ENCODE measurements at places on chromosomes 2 and 18.

DNA sequence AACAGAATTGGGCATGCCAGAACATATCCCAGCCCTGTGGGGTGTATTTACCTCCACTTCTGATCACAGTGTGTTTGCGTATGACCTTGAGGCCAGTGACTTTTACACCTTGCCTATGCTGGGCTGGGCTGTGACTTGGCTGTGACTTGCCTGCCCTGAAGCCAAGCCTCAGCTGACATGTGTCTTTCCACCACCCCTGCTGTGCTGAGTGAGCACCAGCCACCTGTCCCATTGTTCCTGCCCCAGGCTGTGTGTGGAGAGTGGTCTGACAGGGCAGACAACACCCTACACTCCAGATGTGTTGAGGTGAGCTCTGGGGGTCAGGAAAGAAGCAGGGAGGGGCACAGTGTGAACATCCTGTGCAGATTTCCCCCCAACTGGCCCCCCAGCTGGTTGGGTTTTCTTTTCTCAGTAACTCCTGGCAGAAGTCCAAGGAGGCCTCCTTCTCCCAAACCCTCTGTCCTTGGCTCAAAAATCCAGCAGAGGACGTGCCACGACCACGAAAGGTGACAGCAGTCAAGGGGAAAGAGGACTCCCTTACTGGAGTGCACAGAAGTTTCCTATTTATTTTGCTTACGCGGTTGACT, 5.1 kb upstream of the STEAP3 start:
- DNase-seq, result peak; percentile 40

DNA sequence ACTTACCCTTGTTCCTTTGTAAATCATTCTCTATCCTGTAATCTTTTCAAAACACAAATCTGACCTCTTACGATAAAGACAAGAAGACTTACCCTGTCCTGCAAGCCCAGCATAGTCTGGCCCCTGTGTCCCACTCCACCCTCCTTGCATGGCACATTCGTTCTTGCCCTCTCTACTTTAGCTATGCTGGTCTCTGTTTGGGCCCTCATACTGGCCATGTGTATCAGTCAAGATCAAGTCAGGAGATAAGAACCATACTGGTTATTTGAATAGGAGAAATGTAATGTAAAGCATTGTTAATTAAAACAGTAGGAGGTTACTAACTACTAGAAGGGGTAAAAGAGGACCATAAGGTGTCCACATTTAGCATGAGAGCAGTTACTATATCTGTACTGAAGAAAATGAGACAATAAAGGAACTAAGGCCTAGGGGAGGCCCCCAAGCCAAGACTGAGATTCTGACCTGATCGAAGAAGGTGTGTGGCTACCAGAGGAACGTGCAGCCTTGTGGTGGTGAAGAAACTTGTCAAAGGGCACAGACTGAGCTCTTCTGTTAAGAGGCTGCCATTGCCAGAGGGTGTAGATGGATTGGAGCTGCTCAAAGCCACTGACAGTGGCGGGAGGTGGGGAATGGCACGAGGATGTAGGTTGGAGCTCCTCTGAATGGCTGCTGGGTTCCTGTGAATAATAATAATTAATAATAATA, 80.8 kb downstream of the KCTD18 start:
- DNase-seq, result no peak

DNA sequence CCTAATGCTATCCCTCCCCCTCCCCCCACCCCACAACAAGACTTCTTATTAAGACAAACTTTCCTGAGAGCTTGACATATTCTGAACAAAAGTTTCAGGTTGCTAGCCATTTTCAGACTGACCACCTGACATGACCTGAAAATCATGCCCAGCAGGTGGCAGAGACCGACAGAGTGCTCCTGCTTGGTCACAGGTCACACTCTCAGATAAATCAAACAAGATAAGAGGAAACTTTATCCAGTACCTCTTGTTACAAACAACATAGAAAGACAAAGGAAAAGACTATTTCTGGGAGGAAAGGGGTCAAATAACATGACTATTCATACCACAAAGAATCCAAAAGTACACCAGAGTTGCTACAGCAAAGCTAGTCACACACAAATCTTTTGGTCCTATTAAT, 107.4 kb downstream of the TMEM200C start:
- no peak for DNase-seq

GRCh38 chr2:240556553-240557100, 1.2 kb downstream of the ANKMY1 start:
- DNase-seq, result peak; percentile 62

DNA sequence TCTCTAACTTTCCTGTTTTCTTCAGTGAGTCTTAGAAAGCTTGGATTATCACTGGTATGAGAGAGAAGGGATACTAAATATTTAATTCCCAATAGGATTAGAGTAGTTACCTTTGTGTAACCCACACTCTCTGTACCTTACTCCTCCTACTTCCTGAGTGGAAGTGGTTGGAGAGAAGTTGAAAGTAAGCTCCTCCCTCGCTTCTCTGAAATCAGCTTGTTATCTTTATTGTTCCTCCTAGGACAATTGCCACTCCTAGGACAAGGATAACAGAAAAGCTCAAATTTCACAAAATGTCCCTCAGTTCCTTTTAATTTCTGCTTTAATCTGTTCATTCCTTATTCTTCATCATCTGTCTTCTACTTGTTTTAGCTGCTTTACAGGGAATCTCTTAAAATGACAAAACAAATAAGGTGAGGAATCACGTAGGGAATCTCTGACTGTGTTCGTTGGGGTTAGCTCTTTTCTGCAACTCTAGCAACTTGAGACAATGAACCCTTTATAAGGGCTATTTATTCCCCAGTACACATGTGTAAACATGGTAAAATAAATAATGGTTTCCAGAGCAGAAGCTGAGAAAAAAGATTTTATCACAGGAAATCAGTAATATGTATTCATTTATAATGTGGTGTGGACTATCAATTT, 8.6 kb downstream of the ITPRID2 start:
- DNase-seq, result no peak

DNA sequence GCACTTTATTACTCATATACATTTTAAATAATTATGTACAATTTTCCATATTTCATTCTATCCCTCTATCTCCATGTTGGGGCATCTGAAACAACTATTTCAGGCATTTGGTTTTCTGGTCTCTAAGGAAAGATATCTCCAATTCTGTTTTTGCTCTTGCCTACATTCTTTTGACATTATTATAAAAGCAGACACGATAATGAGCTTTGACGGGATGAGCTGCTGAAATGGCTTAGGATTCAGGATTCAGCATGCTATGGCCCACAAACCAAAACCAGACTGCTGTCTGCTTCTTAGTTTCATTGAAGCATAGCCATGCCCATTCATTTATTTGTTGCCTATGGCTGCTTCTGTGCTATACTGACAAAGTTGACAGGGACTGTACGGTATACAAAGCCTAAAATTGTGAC, 42.7 kb upstream of the GLS start:
- DNase-seq, result no peak

DNA sequence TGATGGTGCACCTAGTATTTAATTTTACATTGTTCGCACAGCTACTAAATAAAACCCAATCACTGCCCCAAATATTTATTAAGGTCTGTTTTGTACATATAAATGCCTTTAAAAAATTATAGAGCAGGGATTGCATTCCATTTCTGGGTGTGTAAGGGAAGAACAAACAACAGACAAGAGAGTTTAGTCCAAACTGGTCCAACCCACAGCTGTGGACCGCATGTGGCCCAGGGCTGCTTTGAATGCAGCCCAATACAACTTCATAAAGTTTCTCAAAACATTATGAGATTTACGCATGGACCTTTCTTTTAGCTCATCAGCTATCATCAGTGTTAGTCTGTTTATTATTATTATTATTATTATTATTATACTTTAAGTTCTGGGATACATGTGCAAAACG, 114.8 kb upstream of the LRATD1 start:
- no peak for DNase-seq

GRCh38 chr2:203893401-203893800, 25.8 kb downstream of the CTLA4 start:
- DNase-seq, result no peak

DNA sequence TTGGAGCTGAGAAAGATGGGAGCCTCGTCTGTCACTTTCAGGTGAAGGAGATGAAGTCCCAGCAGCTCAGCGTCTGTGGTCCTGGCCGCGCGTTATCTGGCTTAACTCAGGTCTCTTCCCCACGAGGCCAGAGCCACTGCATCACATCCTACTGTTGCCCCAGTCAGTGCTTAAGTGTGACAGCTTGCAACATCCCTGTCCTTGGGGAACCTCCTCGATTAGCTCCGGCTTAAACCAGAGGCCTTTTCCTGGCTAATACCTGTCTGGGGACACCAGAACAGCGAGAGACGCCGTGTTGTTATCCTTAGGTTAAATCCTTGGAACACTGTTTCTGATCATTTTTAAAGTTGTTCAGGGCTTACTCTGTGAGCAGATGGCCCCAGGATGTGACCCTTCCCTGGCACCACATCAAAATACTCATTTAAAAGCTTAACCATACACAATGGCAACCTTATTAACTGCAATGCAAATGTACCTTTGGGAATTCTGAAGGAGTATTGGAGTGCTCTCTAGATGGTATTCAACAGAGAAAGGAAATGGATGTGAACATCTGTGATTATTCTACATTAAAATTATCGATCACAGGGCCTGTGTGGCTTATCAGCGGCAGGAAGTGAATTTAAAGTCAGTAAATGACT, 61.2 kb upstream of the SPP2 start:
- DNase-seq, result no peak

DNA sequence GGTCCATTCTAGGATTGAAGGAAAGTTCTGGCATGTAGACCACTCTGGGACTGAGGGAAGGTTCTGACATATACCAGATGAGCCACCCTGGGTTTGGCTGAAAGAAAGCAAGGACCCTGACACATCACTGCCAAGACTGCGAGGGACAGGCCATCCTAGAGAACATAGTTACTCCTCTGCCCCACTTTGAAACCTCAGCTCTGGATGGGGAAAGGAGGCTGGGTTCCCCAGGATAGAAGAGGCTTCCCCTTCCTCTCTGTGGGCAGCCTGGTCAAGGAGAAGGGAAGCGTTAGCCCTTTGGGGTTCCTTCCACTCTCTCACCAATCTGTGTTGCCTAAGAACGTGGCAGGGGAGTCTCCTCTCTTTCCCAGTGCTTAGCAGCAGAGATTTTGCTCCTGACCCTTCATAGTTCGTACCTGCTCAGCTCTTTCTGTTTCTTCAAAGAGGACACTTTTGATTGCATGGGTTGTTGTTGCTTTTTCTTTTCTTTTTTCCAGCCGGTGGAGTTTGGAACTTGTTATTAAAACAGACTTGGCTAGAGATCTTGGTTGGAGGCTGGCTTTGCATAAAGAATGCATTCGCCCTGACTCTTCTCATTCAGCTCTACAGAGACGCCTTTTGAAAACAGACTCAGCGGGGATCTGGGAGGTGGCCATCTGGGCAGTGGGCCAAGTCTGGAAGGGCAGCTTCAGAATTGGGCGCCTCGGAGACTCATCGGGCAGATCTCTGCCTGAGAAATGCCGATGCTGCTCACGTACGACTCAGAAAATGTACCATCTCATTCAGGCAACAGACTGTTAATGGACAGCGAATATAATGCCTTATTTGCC, 166.1 kb downstream of the CLIP4 start:
- no peak for DNase-seq

DNA sequence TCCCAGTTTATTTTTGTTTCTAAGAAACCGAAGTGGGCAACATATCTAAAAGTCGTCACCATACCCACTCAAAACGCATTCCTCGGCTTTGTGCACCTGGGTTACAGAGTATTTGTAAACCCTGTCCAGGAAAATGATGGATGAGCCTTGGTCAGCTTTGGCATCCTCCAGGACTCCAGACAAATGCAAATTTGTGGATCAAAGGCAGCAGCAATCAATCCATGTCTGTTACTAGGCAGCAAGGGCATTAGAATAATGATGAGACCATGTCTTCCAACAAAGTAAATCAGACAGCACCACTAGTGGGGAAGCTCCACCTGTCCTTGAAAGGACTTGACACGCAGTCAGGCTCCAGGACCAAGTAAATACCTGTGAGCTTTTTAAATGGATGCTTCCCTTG, 672.6 kb upstream of the GYPC start:
- no peak for DNase-seq

GRCh38 chr2:194725169-194725568, 931.9 kb upstream of the SLC39A10 start:
- DNase-seq, result no peak

DNA sequence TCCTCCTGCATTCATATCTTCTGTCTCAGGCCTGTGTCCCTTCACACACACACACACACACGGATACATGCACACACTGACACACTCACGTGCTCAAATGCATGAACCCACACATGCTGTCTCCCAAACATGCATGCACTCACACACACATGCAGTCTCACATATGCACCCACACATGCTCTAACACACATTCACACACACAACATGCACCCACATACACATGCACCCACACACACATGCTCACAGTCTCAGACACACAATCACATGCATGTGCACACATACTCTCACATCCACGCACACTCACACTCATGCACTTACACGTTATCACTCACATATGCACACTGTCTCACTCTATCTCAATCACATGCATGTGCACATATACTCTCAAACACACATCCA, 1.9 kb upstream of the CD226 start:
- DNase-seq, result no peak

DNA sequence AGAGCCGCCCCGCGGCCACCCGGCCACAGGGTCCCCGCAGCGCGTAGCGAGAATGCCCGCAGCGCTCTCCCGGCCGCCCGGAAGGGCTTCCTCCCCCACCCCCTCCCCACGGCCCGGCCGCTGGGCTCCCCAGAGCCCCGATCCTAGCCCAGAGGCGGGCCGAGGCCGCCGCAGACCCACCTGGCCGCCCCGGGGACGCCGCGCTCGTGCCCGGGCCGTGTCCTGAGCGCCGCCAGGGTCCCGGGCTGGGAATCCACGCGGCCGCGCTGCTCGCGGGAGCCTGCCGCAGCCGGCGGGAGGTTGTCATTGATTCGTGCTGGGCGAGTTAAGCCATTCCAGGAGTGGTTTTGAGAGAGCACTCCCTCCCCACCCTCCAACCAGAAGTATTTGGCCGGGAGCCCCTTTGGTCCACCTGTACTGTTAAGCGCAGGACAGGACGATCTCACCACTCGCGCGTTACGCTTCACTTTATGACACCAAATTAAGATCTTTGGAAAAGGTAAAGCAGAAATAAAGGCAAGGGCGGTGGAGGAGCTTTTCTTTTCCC, 206.4 kb upstream of the SMAD2 start:
- DNase-seq, result no peak

DNA sequence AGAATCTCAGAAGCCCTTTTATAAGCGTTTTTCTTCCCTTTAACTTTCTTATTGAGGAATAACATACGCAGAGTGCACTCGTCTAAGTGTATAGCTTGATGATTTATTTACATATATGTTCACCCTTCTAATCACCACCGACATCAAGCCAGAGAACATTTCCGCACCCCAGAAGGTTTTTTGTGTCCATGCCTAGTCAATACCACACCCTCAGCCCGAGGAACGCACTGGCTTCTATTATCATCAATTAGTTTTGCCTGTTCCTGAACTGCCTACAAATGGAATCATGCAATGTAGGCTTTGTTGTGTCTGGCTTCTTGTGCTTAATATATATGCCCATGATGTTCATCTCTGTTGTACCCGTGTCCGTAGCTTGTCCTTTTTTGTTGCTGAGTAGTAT, 27.7 kb downstream of the SDC1 start:
- no peak for DNase-seq

- no peak for DNase-seq
Observed at GRCh38 chr2:240919786-240920782, 13.9 kb downstream of the CROCC2 start.

GRCh38 chr2:237222601-237223041, 136.9 kb downstream of the COPS8 start:
- DNase-seq, result no peak

Data from GM13977 (cell line).